ENCODE measurements at places on chromosomes 5 and 9.

- DNase-seq: no peak
Observed at GRCh38 chr5:179309751-179310320, 35.4 kb downstream of the ADAMTS2 start.

GRCh38 chr5:121296356-121296755, 555.3 kb upstream of the FTMT start:
- no peak for DNase-seq

DNA sequence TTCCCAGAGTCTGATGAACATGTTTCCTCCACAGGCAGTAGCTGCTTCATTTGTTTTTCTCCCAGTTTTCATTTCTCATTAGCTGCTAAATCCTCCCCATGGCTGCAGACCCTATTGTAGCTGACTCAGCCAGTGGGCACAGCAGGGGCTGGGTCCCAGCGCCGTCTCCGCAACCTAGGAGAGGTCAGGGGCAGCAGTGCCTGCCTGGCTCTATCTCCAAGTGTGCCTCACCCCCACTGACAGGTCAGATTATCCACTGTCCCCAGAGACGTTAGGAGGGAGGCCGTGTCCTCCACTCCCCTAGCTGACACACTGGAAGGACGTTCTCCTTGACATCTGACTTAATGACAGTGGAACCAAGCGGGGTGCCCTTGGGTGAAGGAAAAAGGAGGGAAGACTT, 31.1 kb downstream of the KCNIP1 start:
- DNase-seq: no peak

GRCh38 chr9:17942498-17942897, 363.6 kb downstream of the SH3GL2 start:
- DNase-seq: no peak

DNA sequence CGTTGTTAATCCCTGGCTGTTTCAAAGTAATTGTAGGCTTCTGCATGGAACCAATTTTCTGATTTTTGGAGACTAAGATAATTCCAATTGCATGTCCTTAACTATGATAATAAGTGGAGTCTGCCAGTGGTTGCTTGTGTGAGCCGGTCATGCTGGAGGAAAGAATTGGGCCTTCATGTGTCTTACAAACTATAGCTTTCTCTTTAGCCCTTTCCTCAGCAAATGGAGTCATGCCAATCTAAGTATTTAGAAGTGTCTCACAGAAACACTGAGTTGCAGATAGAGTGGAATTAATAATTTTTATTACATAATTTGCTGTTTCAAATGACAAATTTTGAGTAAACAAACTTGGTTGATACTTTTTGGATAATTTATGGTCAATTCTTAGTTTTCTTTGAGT, 200.4 kb downstream of the FBXL7 start:
- DNase-seq: no peak

DNA sequence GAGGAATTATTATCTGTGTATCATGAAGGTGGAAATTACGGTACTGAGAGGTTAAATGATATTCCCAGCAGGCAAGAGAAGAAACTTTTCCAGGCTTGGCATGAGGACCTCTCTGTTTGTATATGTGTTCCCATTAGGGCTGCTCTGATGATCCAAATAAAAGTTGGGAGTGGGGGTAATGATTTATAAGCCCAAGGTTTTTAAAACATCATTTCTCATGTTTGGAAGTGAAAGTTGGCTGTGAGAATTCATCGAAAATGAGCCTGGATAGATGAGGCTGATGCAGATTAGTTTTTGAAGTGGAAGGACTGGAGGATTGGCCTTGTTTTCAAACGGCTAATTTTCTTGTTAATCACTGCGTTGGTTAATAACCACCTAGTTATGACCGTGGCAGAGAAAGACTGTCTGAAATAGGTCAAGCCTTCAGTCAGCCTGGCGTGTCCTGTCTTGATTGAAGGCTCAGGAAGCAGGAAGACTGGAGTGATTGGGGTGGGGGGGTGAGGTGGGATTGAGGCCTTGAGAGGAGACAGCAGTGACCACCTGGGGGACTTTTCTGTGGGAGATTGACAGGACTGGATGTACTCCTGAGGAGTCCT, 391.0 kb upstream of the WWC1 start:
- no peak for DNase-seq

- no peak for DNase-seq
Observed at GRCh38 chr9:89471390-89471789, 26.5 kb downstream of the SEMA4D start.

- DNase-seq: no peak
Observed at GRCh38 chr5:59516161-59516560, 377.4 kb downstream of the PDE4D start.

- DNase-seq: no peak
Observed at GRCh38 chr5:171449426-171449825, 30.0 kb downstream of the FGF18 start.

DNA sequence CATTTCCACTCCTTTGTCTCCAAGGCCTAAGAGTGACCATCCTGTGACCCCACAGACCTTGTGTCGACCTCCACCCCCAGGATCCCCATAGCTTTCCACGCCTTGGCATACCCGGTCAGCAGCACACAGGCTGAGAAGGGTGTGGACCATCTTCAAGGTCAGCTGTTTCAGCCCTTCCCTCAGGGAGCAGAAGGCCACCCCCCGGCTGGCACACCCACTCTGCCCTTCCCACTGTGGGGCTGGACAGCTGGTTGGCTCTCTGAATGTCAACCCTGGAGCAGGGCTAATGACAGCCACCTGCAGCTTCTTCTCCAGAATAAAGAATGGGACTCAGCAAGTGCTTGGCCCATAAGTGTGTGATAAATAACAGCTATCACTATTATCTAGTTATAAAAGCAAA, 93.1 kb downstream of the OLFM1 start:
- no peak for DNase-seq

All from activated naive CD4-positive, alpha-beta T cell (primary cell).